ENCODE measurements at places on chromosomes 13 and 19.

GRCh38 chr13:109172136-109172535, 542.7 kb downstream of the MYO16 start:
- H3K4me3 ChIP-seq: no peak overlapping the region
- H3K27me3 ChIP-seq: no peaks in the 10 kb centered on the region
- DNase-seq: no peak
- H3K36me3 ChIP-seq: no peaks in the 10 kb centered on the region

- peaks cover 97% of the 10 kb centered on the region for H3K36me3 ChIP-seq
- DNase-seq: no peak
- peaks cover 2% of the 10 kb centered on the region for H3K4me1 ChIP-seq
- no peak overlapping the region for H3K4me3 ChIP-seq
Observed at GRCh38 chr19:7934766-7935165, 8.7 kb downstream of the TIMM44 start.

- no peak overlapping the region for H3K27ac ChIP-seq
- H3K4me3 ChIP-seq: no peak overlapping the region
- H3K4me1 ChIP-seq: no peaks in the 10 kb centered on the region
- no peak for DNase-seq
Observed at GRCh38 chr19:44816301-44816700, 7.4 kb downstream of the BCAM start.

GRCh38 chr19:35555301-35556005, 8.0 kb downstream of the ATP4A start:
- H3K4me1 ChIP-seq: peaks cover 9% of the 10 kb centered on the region
- H3K27me3 ChIP-seq: peaks cover 34% of the 10 kb centered on the region
- no peak overlapping the region for H3K27ac ChIP-seq
- no peak overlapping the region for H3K4me3 ChIP-seq
- no peak for DNase-seq
- H3K36me3 ChIP-seq: no peaks in the 10 kb centered on the region
